ENCODE measurements at places on chromosomes 5 and 9. TPM values are rescaled to one million over a fixed set of nuclear protein-coding genes. Genes with fewer than 3 reads are reported as not detected.

Gene NTNG2
- 14.5 TPM for total RNA-seq

Gene TNFSF8
- 30.3 TPM for total RNA-seq

DNA sequence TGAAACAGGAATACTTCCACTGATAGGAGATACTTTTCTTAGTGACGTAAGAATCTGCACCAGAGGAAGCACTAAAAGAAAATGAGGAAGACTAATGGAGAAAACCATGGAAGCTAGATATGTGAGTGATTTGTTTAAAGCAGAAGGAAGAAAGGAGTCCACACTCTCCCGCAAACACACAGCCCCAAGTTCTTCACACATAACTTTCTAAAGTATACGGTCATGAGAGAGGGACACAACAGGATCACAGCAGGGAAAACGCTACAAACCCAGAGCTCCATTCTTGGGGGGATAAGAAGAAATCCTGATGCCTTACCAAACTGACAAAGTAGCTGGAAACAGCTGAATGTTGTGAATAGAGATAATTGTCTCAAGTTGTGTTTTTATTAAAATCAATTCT is 222.2 kb upstream of the TMEM161B start:
- H3K27me3 ChIP-seq = peaks cover 13% of the 10 kb centered on the region
- H3K27ac ChIP-seq = no peak overlapping the region
- DNase-seq = no peak
- no peaks in the 10 kb centered on the region for H3K4me1 ChIP-seq
- H3K4me3 ChIP-seq = no peak overlapping the region

GRCh38 chr9:89473762-89474469 is 24.0 kb downstream of the SEMA4D start:
- H3K27ac ChIP-seq = peak overlapping the region; percentile 53
- H3K36me3 ChIP-seq = peaks cover 88% of the 10 kb centered on the region
- H3K4me1 ChIP-seq = peaks cover 96% of the 10 kb centered on the region
- DNase-seq = no peak
- H3K4me3 ChIP-seq = no peak overlapping the region

GRCh38 chr9:116189683-116190082 is 36.1 kb downstream of the PAPPA start:
- H3K4me3 ChIP-seq = no peak overlapping the region
- DNase-seq = no peak
- no peak overlapping the region for H3K27ac ChIP-seq

DNA sequence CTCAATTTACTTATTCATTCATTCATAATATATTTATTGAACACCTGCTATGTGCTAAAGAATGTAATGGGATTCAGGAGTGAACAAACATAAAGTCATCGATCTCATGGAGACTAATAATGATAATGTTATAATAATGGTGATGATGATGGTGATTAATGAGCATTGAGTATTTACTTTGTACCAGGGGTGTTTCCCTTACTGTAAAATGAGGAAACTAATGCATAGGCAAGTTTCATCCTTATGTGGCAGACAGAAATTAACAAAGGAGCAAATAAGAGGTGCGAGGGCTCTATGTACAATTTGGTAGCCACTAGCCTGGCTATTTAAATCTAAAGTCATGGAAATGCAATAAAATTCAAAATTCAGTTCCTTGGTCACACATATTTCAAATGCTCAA is 11.1 kb upstream of the LCP2 start:
- H3K4me3 ChIP-seq = no peak overlapping the region
- peaks cover 42% of the 10 kb centered on the region for H3K4me1 ChIP-seq
- H3K27me3 ChIP-seq = no peaks in the 10 kb centered on the region
- H3K27ac ChIP-seq = no peak overlapping the region

DNA sequence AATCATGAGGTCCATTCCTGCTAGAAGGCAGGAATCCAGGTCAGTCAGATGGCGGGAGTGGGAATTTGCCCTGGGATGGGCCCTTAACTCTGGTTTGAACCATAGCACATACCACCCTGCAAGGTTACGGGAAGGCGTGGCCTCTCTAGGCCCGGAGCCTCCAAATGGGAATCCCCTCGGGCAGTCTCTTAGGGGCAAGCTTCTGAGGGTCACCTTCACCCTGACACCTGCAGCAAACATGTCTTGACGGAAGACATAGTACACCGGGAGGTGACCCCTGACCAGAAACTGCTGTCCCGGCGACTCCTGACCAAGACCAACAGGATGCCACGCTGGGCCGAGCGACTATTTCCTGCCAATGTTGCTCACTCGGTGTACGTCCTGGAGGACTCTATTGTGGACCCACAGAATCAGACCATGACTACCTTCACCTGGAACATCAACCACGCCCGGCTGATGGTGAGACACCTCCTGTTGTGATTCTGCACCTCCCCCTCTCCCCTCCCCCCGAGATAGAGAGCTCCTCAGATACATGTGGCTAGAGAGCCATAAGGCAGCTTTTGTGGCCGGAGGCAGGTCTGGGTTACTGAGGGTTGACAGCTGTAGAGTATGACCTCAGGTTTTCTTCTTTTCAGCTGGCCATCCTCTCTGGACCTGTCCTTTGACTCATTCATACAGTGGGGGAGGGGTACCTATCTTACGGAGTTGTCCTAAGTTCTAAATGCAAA is 957 bp downstream of the PRELID1 start:
- no peaks in the 10 kb centered on the region for H3K27me3 ChIP-seq
- peaks cover 66% of the 10 kb centered on the region for H3K4me1 ChIP-seq
- peak overlapping the region; percentile 89 for H3K4me3 ChIP-seq
- peak overlapping the region; percentile 94 for H3K27ac ChIP-seq
- peaks cover 62% of the 10 kb centered on the region for H3K36me3 ChIP-seq
- DNase-seq = peak; percentile 66

DNA sequence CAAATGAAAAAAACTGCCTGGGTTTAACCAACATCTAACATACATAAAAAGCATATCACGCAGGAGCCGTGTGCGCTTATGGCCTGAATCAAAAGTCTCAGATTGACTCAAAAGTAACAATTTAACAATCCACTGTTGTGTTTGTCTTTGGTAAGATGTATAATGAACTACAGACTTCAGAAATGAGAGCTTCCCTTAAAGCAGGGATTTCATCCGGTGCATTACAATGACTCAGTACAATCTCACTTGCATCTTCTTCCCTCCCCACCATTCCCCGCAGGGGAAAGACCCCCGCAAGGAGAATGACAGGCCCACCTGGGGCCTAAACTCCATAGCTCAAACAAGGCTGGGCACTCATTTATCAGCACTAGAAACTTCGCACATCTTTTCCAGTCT is 1.4 kb downstream of the ZFR start:
- H3K36me3 ChIP-seq = peaks cover 24% of the 10 kb centered on the region
- peaks cover 6% of the 10 kb centered on the region for H3K27me3 ChIP-seq
- peaks cover 37% of the 10 kb centered on the region for H3K4me1 ChIP-seq
- peak; percentile 51 for DNase-seq

GRCh38 chr5:5616247-5616895 is 193.9 kb downstream of the ICE1 start:
- H3K4me1 ChIP-seq = no peaks in the 10 kb centered on the region
- no peak for DNase-seq
- H3K36me3 ChIP-seq = no peaks in the 10 kb centered on the region
- no peak overlapping the region for H3K27ac ChIP-seq
- H3K4me3 ChIP-seq = no peak overlapping the region

GRCh38 chr5:80036615-80037014 is 1.5 kb downstream of the THBS4 start:
- peaks cover 36% of the 10 kb centered on the region for H3K27me3 ChIP-seq
- H3K36me3 ChIP-seq = peaks cover 3% of the 10 kb centered on the region
- H3K27ac ChIP-seq = no peak overlapping the region
- peaks cover 38% of the 10 kb centered on the region for H3K4me1 ChIP-seq

GRCh38 chr5:132295505-132296411 is 1.6 kb downstream of the SLC22A4 start:
- no peaks in the 10 kb centered on the region for H3K27me3 ChIP-seq
- no peak overlapping the region for H3K27ac ChIP-seq
- H3K4me3 ChIP-seq = peak overlapping the region; percentile 83
- peaks cover 21% of the 10 kb centered on the region for H3K4me1 ChIP-seq
- DNase-seq = no peak

- H3K27ac ChIP-seq = no peak overlapping the region
- no peak for DNase-seq
- H3K36me3 ChIP-seq = peaks cover 3% of the 10 kb centered on the region
- peaks cover 54% of the 10 kb centered on the region for H3K27me3 ChIP-seq
- peaks cover 14% of the 10 kb centered on the region for H3K4me1 ChIP-seq
- no peak overlapping the region for H3K4me3 ChIP-seq
Measured at GRCh38 chr9:132163457-132163875, 1.6 kb downstream of the NTNG2 start.

Data from activated CD8-positive, alpha-beta memory T cell treated with anti-CD3 and anti-CD28 coated beads, Interleukin-2, amount 10 ng/mL, durations not matched to agents 7 days and 5 days (primary cell).